ENCODE measurements at places on chromosomes 3 and 15. TPM values are rescaled to one million over a fixed set of nuclear protein-coding genes. Genes with fewer than 3 reads are reported as not detected.

DNA sequence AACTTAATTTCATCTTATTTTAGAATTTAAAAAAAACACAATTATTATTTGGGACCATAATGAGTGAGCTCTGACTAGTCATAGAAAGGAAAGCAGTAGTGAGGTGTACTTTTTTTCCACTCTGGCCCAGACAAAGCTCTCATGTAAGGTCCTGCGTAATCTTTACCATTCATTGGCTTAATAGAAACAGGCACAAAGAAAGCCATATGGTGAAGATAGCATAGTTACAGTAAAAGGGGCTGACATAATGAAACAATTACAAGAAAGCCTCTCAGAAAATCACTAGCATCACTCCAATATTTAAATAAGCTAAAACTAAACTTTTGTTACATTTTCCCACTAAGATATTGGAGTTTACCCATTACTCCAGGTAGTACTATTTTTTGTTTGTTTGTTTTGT lies 384.6 kb upstream of the ALCAM start:
- H3K27ac ChIP-seq, result no peak overlapping the region
- H3K4me1 ChIP-seq, result no peaks in the 10 kb centered on the region
- no peak overlapping the region for H3K4me3 ChIP-seq
- H3K36me3 ChIP-seq, result no peaks in the 10 kb centered on the region
- H3K27me3 ChIP-seq, result no peaks in the 10 kb centered on the region

Gene COL6A5
- not detected for polyA plus RNA-seq

GRCh38 chr3:181753391-181753790 lies 41.7 kb downstream of the SOX2 start:
- H3K36me3 ChIP-seq, result no peaks in the 10 kb centered on the region
- H3K4me1 ChIP-seq, result no peaks in the 10 kb centered on the region
- DNase-seq, result no peak
- no peaks in the 10 kb centered on the region for H3K27me3 ChIP-seq
- no peak overlapping the region for H3K27ac ChIP-seq
- H3K4me3 ChIP-seq, result no peak overlapping the region

DNA sequence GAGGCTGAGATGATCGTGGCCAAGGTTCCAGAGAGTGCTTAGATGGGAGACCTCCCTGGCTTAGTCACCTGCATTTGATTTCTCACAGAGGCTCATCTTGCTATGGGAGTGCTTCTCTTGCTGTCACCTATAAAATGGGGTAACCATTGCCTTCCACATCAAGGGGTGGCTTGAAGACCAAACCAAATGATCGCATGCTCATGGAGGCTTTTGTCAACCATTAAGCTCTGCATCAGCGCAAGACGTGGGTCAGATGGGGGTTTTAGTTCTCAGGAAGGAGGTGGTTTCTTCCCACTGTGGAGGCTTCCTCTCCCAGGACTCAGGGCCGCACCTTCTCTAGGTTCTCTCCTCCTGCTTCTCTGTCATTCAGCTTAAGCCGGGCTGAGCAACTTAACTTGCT lies 27.4 kb upstream of the NOX5 start:
- H3K36me3 ChIP-seq, result no peaks in the 10 kb centered on the region
- H3K4me3 ChIP-seq, result no peak overlapping the region
- H3K4me1 ChIP-seq, result no peaks in the 10 kb centered on the region
- no peak overlapping the region for H3K27ac ChIP-seq
- peaks cover 41% of the 10 kb centered on the region for H3K27me3 ChIP-seq
- no peak for DNase-seq

- no peaks in the 10 kb centered on the region for H3K4me1 ChIP-seq
- H3K27me3 ChIP-seq, result no peaks in the 10 kb centered on the region
- no peak for DNase-seq
- no peaks in the 10 kb centered on the region for H3K36me3 ChIP-seq
- no peak overlapping the region for H3K4me3 ChIP-seq
These were observed 360.4 kb downstream of the ULK4 start for GRCh38 chr3:41601404-41601987.

Gene SMCO1
- not detected for polyA plus RNA-seq

DNA sequence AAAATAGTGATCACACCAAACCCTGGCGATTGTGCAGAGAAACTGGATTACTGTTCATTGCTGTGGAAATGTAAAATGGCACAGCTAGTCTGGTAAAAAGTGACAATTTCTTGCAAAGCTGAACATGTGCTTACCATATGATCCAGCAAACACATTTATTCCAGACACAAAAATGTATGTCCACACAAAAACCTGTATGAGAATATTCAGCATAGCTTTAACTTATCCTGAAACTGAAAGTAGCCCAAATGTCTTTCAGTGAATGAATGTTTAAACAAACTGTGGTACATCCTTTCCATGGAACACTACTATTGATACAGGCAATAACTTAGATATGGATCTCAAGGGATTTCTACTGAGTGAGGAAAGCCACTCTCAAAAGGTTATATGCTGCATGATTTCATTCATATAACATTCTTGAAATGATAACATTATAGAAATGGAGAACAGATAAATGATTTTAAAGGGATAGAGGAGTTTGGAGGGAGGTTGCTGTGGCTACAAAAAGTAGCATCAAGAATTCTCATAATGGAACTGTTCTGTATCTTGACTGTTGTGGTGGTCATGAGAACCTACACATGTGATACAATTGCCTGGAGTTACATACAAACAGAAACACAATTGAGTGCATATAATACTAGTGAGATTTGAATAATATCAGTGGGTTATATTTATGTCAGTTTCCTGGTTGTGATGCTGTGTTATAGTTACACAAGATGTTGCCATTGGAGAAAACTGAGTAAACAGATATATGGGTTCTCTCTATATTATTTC lies 70.7 kb upstream of the DPH6 start:
- peaks cover 2% of the 10 kb centered on the region for H3K4me1 ChIP-seq
- no peaks in the 10 kb centered on the region for H3K36me3 ChIP-seq
- DNase-seq, result peak; percentile 21

Gene RARRES1
- polyA plus RNA-seq, result 2.6 TPM

- no peaks in the 10 kb centered on the region for H3K27me3 ChIP-seq
- H3K4me3 ChIP-seq, result no peak overlapping the region
- peaks cover 23% of the 10 kb centered on the region for H3K4me1 ChIP-seq
These were observed 79.9 kb downstream of the VGLL4 start for GRCh38 chr3:11563865-11564185.

- no peaks in the 10 kb centered on the region for H3K27me3 ChIP-seq
- no peak overlapping the region for H3K27ac ChIP-seq
- no peak overlapping the region for H3K4me3 ChIP-seq
- no peak for DNase-seq
These were observed 6.9 kb downstream of the GLYCTK start for GRCh38 chr3:52294320-52295150.

Gene AGTR1
- polyA plus RNA-seq, result 2.2 TPM

GRCh38 chr15:31811641-31812040 lies 218.7 kb upstream of the CHRNA7 start:
- DNase-seq, result no peak
- H3K4me3 ChIP-seq, result no peak overlapping the region
- H3K36me3 ChIP-seq, result no peaks in the 10 kb centered on the region
- no peak overlapping the region for H3K27ac ChIP-seq
- no peaks in the 10 kb centered on the region for H3K4me1 ChIP-seq

Gene SLC27A2
- not detected for polyA plus RNA-seq

- no peaks in the 10 kb centered on the region for H3K36me3 ChIP-seq
- peaks cover 43% of the 10 kb centered on the region for H3K27me3 ChIP-seq
- no peaks in the 10 kb centered on the region for H3K4me1 ChIP-seq
- no peak overlapping the region for H3K4me3 ChIP-seq
These were observed 242.8 kb upstream of the TLE3 start for GRCh38 chr15:70340494-70340870.

Gene KIF23
- 34.1 TPM for polyA plus RNA-seq

Gene THSD4
- 30.5 TPM for polyA plus RNA-seq

GRCh38 chr3:123013876-123014275 lies 13.7 kb downstream of the SEMA5B start:
- H3K36me3 ChIP-seq, result no peaks in the 10 kb centered on the region
- no peak overlapping the region for H3K4me3 ChIP-seq
- no peak overlapping the region for H3K27ac ChIP-seq
- H3K4me1 ChIP-seq, result no peaks in the 10 kb centered on the region
- peaks cover 81% of the 10 kb centered on the region for H3K27me3 ChIP-seq
- no peak for DNase-seq

Measured in IMR-90 (cell line).